ENCODE measurements at places on chromosomes 5 and 9. TPM values are rescaled to one million over a fixed set of nuclear protein-coding genes. Genes with fewer than 3 reads are reported as not detected.

The DNAJC18 gene
- total RNA-seq: 6.9 TPM

The ZNF454 gene
- total RNA-seq: 8.2 TPM

The IFNB1 gene
- not detected for total RNA-seq

The KIAA1958 gene
- 6.0 TPM for total RNA-seq

DNA sequence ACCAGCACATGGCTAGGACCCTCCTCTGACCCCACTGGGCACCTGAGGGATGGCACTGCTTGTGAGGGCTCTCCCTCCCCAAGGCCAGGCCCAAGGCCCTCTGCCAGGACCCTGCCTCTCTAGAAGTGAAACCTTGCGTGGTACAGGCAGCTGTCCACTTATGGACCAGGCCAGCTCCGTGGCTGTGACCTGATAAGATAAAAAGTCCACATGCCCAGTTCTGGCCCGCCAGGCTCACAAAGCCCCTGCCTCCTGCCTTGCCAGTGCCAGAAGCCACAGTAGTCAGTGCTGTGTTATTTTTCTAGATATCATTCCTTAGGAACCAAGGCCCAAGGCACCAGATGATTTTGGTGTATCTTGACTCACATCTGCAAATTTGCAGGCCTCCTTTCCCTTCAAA is 14.0 kb upstream of the SPATA31E1 start:
- DNase-seq: no peak

DNA sequence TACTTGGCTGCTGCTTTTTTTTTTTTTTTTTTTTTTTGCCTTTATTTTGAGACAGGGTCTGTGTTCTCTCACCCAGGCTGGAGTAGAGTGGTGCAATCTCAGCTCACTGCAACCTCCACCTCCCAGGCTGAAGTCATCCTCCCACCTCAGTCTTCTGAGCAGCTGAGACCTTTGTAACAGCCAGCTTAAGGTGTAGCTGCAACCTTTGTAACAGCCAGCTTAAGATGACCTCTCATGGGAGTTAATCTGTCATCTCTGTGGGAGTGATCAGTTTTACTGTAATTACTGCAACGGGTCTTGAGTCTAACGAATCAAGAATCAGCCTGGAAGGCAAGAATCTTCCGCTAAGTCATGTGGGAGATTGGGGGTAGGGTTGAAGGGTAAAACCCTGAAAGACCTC is 31.6 kb upstream of the SNX2 start:
- no peak for DNase-seq

- DNase-seq: no peak
These were observed 75.2 kb downstream of the FCHO2 start for GRCh38 chr5:73030995-73031394.
